ENCODE measurements at places on chromosomes 1 and 21. TPM values are rescaled to one million over a fixed set of nuclear protein-coding genes. Genes with fewer than 3 reads are reported as not detected.
A peak's percentile ranks its signal among the peaks of the same experiment; 100 is the strongest.

Gene OR2T29
- total RNA-seq = not detected

Gene NUDT4B
- not detected for total RNA-seq

Gene IGFN1
- total RNA-seq = 4.3 TPM

Gene ZBTB40
- 13.7 TPM for total RNA-seq

Gene MEX3A
- total RNA-seq = 6.6 TPM

Gene FMO2
- not detected for total RNA-seq

Gene ATAD3C
- total RNA-seq = 4.2 TPM

Gene CSMD2
- not detected for total RNA-seq

Gene SPATA21
- total RNA-seq = not detected

DNA sequence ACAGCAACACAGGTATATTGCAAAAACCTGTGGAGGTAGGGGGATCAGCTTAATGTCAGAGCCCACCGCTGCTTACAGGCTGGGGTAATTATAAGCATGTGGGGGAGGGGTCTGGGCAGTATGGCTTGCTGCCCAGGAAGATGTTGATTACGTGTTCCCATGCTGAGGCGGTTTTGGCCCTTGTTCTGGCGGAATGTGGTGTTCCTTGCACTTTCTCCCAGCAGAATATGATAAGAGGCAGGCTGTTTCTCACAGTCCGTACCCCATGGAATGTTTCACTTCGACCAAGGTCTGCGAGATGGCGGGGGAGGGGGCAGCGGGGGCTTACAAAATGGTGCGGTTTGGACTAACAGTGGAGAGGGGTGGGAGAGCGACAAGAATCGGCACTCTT lies 9.8 kb upstream of the HPCAL4 start:
- no peaks in the 10 kb centered on the region for H3K36me3 ChIP-seq
- H3K27me3 ChIP-seq = peaks cover 22% of the 10 kb centered on the region
- no peak for DNase-seq

GRCh38 chr21:34962586-34963222 lies 86.4 kb downstream of the RUNX1 start:
- DNase-seq = no peak
- no peaks in the 10 kb centered on the region for H3K27me3 ChIP-seq
- peaks cover 26% of the 10 kb centered on the region for H3K4me1 ChIP-seq
- no peak overlapping the region for H3K27ac ChIP-seq

GRCh38 chr1:7084232-7084894 lies 299.1 kb downstream of the CAMTA1 start:
- DNase-seq = no peak
- H3K27ac ChIP-seq = no peak overlapping the region
- no peaks in the 10 kb centered on the region for H3K36me3 ChIP-seq
- H3K4me3 ChIP-seq = no peak overlapping the region
- H3K27me3 ChIP-seq = peaks cover 41% of the 10 kb centered on the region

GRCh38 chr1:201562257-201562656 lies 23.3 kb downstream of the NAV1 start:
- no peaks in the 10 kb centered on the region for H3K36me3 ChIP-seq
- DNase-seq = no peak
- H3K4me1 ChIP-seq = no peaks in the 10 kb centered on the region
- no peak overlapping the region for H3K27ac ChIP-seq

DNA sequence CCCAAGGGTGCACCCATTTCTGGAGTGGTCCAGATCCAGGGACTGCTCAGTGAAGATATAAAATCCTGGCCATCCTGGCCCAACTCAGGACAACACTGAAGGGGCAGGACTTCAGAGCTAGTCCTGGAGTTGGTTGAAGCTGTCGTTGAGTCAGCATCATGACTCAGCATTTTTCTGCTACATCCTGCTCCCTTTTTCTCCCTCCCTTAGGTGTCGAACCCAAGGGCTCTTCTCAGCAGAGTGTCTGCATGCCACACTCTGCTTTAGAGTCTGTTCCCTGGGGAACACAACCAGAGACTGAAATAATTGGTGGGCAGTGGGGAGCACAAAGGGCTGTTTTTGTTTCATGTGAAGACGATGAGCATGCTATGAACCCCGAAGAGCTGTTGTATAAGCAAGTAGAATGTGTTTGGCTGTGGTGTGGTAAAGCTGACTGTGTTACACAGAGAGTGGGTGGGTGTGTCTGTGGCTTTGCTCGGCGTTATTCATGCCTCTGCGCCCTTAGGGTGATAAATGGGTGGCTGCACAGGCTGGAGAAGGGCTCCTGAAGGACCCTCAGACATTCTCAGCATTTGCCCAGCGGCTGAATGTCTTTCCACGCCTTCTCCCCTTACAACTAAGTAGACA lies 167.2 kb downstream of the CYYR1 start:
- no peaks in the 10 kb centered on the region for H3K27me3 ChIP-seq
- no peaks in the 10 kb centered on the region for H3K36me3 ChIP-seq
- H3K4me3 ChIP-seq = peak overlapping the region; percentile 9
- peaks cover 18% of the 10 kb centered on the region for H3K4me1 ChIP-seq
- peak; percentile 53 for DNase-seq

- H3K27me3 ChIP-seq = peaks cover 30% of the 10 kb centered on the region
- no peak for DNase-seq
- no peak overlapping the region for H3K27ac ChIP-seq
- H3K4me3 ChIP-seq = no peak overlapping the region
- no peaks in the 10 kb centered on the region for H3K36me3 ChIP-seq
- no peaks in the 10 kb centered on the region for H3K4me1 ChIP-seq
These were observed 31.0 kb upstream of the H6PD start for GRCh38 chr1:9203511-9203982.

DNA sequence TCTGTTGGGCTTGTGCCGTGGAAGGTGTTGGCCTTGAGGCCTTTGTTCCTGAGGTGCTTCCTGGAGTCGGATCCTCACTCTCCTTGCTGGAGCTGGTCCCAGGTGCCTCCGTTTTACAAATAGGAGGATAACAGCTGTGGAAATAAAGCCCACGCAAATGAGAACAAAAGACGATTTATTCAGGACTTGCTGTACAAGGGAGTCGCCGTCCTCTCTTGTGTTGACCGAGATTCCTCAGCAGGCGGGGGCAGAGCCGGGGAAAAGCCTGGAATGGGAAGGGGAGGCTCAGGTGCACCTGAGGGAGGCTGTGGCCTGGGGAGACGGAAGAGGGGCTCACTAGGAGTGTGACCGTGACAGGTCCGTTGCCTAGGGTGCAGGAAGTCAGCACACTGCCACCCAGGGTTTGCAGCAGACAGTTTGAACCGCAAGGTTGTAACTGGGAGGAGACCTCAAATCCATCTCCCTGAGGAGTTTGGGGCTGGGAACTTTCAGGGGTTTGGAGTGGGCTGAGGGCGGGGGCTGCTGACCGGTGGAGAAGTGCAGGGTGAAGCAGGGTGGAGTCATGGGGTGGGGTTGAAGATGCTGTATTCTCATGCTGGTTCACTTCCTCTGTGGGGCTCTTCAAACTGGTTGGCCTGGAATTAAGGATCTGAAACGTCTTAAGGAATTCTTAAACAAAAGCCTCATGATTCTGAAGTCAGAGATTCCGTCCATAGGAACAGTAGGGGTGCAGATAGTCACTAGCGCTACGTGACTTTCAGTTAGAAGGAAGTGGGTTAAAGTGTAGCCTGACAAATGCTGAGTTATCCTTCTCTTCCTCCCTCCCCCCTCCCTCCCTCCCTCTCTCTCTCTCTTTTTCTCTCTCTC lies 2.6 kb upstream of the CSTB start:
- H3K4me3 ChIP-seq = peak overlapping the region; percentile 57
- peaks cover 68% of the 10 kb centered on the region for H3K4me1 ChIP-seq
- H3K36me3 ChIP-seq = peaks cover 7% of the 10 kb centered on the region

DNA sequence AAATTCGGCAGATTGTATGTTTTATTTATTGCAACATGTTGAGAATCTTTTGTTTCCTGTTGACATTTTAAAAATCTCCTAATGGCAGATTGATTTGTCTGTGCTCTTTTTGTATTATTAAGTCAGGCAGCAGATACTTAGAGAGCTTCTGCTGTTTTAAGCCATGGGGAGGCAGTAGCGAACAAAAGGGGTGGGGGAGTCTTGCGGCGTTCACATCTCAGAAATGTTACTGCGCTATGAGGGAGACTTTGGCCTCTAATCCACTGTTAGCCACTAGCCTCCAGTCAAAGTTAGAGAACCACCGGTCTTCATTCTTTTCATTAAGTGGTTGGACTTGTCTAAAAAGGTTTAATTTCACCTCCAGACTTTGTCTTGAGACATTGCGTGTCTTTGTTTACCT lies 93.6 kb downstream of the DYRK1A start:
- H3K27me3 ChIP-seq = no peaks in the 10 kb centered on the region
- no peak overlapping the region for H3K4me3 ChIP-seq
- DNase-seq = no peak
- peaks cover 4% of the 10 kb centered on the region for H3K4me1 ChIP-seq

- DNase-seq = no peak
- H3K27ac ChIP-seq = no peak overlapping the region
- no peak overlapping the region for H3K4me3 ChIP-seq
- no peaks in the 10 kb centered on the region for H3K4me1 ChIP-seq
These were observed 81.2 kb downstream of the TEX35 start for GRCh38 chr1:178594133-178594532.

DNA sequence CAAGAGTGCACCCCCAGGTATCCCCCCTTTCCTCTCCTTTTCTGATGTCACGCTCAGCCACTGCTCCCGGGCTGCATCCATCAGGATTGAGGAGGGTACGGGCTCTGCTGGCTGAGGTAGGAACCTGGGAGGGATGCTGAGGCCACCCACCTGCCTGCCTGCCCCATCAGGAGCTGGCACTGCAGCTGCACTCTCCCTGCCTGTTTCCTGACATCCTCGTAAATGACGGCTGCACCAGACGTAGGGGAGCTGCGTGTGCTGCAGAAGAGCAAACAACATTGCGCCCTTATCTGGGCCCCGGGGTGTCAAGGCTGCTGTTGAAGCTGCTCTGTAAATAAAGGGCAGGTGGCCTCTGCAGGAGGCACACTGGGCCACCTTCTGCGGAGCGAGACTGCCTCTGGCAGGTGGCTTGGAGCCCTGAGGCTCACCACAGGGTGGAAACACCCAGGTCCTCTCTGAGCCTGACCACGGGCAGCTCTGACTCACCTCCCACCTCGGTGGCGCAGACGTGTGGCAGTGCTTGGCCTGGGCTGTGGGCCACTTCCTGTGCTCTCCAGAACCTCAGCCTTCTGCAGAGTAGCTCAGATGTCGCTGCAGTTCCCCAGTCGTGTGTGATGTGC lies 30.9 kb downstream of the SNAP47 start:
- H3K36me3 ChIP-seq = peaks cover 15% of the 10 kb centered on the region
- H3K27me3 ChIP-seq = no peaks in the 10 kb centered on the region
- 0 out of 2 replicates have a peak overlapping the region, but pooled peaks have one; percentile 12 for H3K27ac ChIP-seq
- H3K4me1 ChIP-seq = peaks cover 45% of the 10 kb centered on the region

DNA sequence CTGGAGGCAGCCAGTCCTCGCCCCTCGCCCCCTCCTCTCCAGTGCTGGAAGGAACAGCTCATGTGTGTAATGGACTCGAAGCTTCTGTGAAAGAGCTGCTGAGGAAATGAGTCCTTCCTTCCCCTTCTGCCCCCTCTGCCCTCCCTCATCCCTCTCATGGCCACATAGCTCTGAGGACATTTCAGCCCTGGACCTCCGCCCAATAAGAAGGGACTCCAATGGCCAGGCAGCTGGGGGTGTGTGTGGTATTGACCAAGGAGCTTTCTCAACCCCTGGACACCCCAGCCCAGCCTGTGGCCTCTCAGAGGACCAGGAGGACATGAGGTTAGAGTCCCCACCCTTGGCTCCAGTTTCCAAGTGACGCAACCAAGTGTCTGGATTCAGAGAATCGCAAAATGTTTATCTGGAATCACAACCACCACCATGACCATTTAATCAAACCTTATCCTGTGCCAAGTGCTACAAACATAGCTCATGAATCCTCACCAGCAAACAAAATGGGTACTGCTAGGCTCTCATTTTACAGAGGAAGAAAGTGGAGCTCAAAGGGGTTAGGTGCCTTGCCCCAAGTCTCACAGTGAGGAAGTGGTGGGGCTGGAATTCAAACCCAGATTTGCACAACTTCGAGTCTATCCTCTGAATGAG lies 47.8 kb upstream of the ECE1 start:
- H3K27me3 ChIP-seq = no peaks in the 10 kb centered on the region
- H3K4me1 ChIP-seq = peaks cover 72% of the 10 kb centered on the region
- H3K36me3 ChIP-seq = no peaks in the 10 kb centered on the region
- H3K27ac ChIP-seq = peak overlapping the region; percentile 63
- peak; percentile 66 for DNase-seq

DNA sequence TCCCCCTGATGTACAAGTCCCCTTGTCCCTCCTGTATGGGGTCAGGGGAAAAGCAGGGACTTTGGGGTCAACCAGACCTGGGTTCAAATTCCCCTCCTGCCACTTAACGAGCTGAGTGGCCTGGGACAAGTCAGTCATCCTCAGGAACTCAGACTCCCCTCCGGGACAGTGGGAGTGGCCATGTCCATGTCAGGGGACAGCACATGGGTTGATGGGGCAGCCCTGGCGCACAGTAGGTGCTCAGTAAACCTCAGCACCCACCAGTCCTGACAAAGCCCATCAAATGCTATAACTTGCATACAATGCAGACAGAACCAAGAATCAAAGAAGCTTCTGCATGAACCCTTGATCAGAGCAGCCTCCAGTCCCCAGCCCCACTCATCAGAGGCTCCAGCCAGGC lies 30.0 kb downstream of the MATN1 start:
- H3K36me3 ChIP-seq = no peaks in the 10 kb centered on the region
- H3K4me3 ChIP-seq = no peak overlapping the region
- no peak for DNase-seq
- peaks cover 12% of the 10 kb centered on the region for H3K4me1 ChIP-seq

GRCh38 chr1:204070895-204071294 lies 2.0 kb upstream of the SOX13 start:
- no peaks in the 10 kb centered on the region for H3K36me3 ChIP-seq
- no peak overlapping the region for H3K27ac ChIP-seq
- peaks cover 7% of the 10 kb centered on the region for H3K4me1 ChIP-seq
- no peak for DNase-seq

DNA sequence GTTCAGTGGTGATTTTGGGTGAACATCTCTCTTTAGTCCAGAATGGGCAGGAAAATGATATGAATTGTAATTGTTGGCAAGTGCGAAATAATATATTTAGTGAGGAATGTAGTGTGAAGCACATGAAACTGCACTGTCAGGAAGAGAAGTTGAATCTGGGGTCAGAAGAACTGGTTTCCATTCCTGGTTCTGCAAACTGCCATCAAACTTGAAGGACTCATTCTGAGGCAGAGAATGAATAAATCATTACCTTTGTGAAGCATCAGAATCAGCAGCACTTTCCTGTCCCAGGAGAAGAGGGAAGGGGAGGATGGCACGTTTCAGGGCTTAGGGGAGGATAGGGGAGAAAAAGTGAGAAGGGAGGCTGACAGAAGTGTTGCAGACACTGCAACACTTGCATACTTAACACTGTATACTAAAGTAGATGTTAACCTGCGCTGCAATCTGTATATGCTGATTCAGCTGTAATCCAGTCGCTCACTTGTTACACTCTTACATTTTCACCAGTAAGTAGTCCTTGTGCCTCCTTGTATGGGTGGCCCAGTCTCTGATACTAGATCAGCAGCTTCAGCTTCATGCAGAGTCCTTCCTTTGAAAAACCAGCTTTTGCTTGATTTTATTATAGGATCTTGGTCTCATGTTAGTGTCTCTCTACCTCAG lies 10.5 kb upstream of the RPTN start:
- H3K4me1 ChIP-seq = peaks cover 54% of the 10 kb centered on the region
- no peaks in the 10 kb centered on the region for H3K36me3 ChIP-seq
- DNase-seq = no peak
- H3K27ac ChIP-seq = no peak overlapping the region
- H3K4me3 ChIP-seq = no peak overlapping the region
- no peaks in the 10 kb centered on the region for H3K27me3 ChIP-seq
